ENCODE measurements at places on chromosomes 7 and 10.

- DNase-seq = no peak
Measured at GRCh38 chr10:71014021-71014805, 125.8 kb upstream of the PCBD1 start.

GRCh38 chr7:7785344-7785973, 67.1 kb upstream of the RPA3 start:
- DNase-seq = no peak

- DNase-seq = no peak
Measured at GRCh38 chr7:116198748-116199410, 11.5 kb upstream of the TES start.

- DNase-seq = no peak
Measured at GRCh38 chr7:158125091-158125490, 462.5 kb downstream of the PTPRN2 start.

DNA sequence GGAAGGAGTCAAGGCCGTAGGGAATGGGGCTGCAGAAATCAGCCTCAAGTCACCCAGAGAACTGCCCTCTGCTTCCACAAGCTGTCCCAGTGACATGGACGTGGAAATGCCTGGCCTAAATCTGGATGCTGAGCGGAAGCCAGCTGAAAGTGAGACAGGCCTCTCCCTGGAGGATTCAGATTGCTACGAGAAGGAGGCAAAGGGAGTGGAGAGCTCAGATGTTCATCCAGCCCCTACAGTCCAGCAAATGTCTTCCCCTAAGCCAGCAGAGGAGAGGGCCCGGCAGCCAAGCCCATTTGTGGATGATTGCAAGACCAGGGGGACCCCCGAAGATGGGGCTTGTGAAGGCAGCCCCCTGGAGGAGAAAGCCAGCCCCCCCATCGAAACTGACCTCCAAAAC, 50.2 kb upstream of the PDCD4 start:
- DNase-seq = no peak
